ENCODE measurements at places on chromosomes 3 and 15. TPM values are rescaled to one million over a fixed set of nuclear protein-coding genes. Genes with fewer than 3 reads are reported as not detected.

GRCh38 chr3:50090984-50091383, 2.3 kb downstream of the RBM5 start:
- peaks cover 32% of the 10 kb centered on the region for H3K4me1 ChIP-seq
- no peak overlapping the region for H3K4me3 ChIP-seq
- H3K27me3 ChIP-seq, result no peaks in the 10 kb centered on the region
- H3K27ac ChIP-seq, result no peak overlapping the region
- H3K36me3 ChIP-seq, result peaks cover 57% of the 10 kb centered on the region

- H3K27me3 ChIP-seq, result no peaks in the 10 kb centered on the region
- no peak overlapping the region for H3K27ac ChIP-seq
Observed at GRCh38 chr3:164332831-164333802, 745.2 kb downstream of the SI start.

GRCh38 chr3:64658001-64658400, 29.8 kb downstream of the ADAMTS9 start:
- no peaks in the 10 kb centered on the region for H3K27me3 ChIP-seq
- H3K36me3 ChIP-seq, result peaks cover 10% of the 10 kb centered on the region
- DNase-seq, result no peak
- H3K4me1 ChIP-seq, result no peaks in the 10 kb centered on the region
- no peak overlapping the region for H3K4me3 ChIP-seq
- H3K27ac ChIP-seq, result no peak overlapping the region

- no peaks in the 10 kb centered on the region for H3K36me3 ChIP-seq
- DNase-seq, result no peak
- no peak overlapping the region for H3K4me3 ChIP-seq
- H3K4me1 ChIP-seq, result no peaks in the 10 kb centered on the region
Observed at GRCh38 chr3:110390372-110390771, 681.2 kb upstream of the NECTIN3 start.

- DNase-seq, result no peak
- H3K36me3 ChIP-seq, result no peaks in the 10 kb centered on the region
- no peaks in the 10 kb centered on the region for H3K27me3 ChIP-seq
- H3K4me3 ChIP-seq, result no peak overlapping the region
- no peaks in the 10 kb centered on the region for H3K4me1 ChIP-seq
Observed at GRCh38 chr3:10389995-10390394, 69.1 kb upstream of the SEC13 start.

DNA sequence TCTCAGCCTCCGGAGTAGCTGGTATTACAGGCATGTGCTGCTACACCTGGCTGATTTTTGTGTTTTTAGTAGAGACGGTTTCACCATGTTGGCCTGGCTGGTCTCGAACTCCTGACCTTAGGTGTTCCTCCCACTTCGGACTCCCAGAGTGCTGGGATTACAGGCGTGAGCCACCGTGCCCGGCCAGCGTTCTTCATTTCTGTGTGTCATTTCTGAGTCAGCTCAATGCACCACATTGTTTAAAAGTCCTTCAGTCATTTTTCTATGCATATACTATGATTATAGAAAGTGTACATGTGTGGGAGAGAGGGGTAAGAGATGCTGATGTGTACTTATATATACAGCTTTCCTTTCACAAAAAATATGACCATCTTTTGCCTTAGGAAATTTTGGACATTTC, 2.1 kb downstream of the QTRT2 start:
- peak; percentile 37 for DNase-seq
- no peak overlapping the region for H3K27ac ChIP-seq
- no peaks in the 10 kb centered on the region for H3K36me3 ChIP-seq
- peaks cover 12% of the 10 kb centered on the region for H3K4me1 ChIP-seq

DNA sequence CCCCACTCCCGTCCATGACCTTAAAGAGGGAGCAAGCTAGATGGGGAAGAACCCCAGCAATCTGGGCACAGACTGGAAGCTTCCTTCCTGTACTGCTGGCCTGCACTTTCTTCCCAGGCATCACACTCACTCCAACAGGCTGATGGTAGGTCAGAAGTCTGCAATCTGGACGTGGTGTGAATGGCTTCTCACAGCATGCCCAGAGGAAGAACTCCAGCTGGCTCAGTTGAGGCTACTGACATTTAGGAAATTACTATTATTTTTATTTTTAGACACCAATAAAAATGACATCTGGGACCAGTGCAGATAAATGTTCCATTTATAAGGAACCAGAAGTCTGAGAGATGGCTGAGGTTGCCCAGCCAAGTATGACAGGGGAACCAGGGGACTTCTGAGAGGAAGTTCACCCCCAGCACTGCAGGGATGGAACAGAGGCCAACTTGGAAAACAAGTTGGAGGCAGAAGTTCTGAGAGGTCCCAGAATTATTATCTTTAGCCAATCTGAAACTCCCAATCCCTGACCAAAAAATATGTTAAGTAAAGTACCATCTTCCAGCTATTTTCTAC, 163.8 kb upstream of the CTNNB1 start:
- H3K27me3 ChIP-seq, result no peaks in the 10 kb centered on the region
- no peak overlapping the region for H3K27ac ChIP-seq

DNA sequence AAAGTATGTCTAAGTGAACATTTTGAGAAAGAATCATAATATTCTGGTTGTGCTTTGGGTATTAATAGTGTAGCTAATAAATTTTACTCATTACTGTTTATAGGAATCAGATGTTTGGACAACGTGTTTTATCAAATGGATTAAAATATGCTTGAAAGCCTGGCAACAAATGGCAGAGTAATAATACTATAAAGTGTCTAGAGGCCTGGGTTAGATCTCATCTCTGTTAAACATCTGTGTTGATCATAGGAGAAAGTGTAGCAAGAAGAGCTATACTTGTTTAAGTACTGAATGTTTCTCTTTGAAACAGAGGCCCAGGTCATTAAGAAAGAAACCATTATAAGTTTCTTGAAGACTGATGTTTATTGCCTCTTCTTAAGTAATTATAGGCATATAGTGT, 30.5 kb downstream of the VPS8 start:
- no peaks in the 10 kb centered on the region for H3K36me3 ChIP-seq
- H3K27me3 ChIP-seq, result no peaks in the 10 kb centered on the region
- H3K27ac ChIP-seq, result no peak overlapping the region
- H3K4me1 ChIP-seq, result peaks cover 4% of the 10 kb centered on the region

DNA sequence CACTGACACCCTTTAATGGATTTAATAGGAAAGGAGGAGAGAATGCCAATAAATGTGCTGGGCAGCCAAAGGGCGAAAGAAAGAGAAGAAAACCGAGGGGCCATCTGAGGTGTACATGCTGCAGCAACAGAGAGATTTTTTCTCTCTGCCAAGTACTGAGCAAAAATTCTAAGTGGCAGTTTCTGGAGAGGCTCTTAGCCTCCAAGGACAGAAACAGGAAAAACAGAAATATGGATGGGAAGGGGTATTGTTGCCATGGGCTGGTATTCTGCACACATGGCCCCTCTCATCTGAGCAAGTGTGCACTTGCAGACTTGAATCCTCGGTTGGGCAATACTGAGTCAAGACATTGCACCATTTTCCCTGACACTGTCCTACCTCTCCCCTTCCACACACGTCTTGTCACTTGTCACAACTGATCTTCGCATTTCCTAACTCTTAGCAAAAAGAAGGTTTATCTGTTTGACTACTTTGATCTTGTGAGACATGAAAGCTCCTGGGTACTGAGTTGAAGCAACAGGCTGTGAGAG, 73.9 kb downstream of the PRICKLE2 start:
- H3K36me3 ChIP-seq, result no peaks in the 10 kb centered on the region
- peaks cover 4% of the 10 kb centered on the region for H3K4me1 ChIP-seq

DNA sequence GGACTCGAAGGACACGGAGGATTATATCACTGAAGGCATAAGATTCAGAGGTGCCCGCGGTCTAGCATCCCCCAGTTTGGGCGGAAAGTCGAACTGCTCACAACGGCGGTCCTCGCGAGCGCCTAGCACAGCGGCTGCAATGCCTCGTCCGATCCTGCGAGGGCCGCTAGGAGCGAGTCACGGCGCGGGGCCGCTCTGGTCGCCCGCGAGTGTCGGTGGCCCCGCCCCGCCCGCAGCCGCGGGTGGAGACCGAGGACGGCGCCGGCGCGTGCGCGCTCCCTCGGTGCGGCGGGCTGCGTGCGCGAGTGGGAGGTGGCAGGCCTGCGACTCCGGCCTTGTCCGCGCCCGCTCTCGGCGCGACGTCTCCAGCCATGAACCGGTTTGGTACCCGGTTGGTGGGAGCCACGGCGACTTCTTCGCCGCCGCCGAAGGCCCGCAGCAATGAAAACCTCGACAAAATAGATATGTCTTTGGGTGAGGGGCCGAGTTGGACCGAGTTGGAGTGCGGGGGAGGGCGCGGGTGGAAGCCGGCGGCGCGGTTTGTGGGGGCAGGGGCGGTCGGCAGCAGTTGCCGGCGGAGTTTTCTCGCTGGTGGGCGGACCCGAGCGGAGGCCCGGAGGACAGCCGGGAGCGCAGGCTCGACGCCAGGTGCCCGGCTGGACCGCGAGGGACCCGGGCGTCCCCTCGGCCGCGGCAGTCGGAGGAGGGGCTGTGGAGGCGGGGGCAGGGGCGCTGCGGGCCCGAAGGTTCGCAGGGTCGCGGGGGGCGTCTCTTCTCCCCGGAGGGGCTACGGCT, at the start of gene FYTTD1:
FYTTD1 (plus strand) TSS at position 283 of the 795 bp plus-strand sequence; CDS start at position 372, 89 bp downstream.
- peaks cover 23% of the 10 kb centered on the region for H3K4me1 ChIP-seq
- no peaks in the 10 kb centered on the region for H3K36me3 ChIP-seq
- peak; percentile 99 for DNase-seq
- H3K27ac ChIP-seq, result peak within 1 kb of the TSS; percentile 95
- H3K27me3 ChIP-seq, result no peaks in the 10 kb centered on the region

- no peak overlapping the region for H3K4me3 ChIP-seq
- no peaks in the 10 kb centered on the region for H3K36me3 ChIP-seq
- no peaks in the 10 kb centered on the region for H3K4me1 ChIP-seq
- H3K27me3 ChIP-seq, result no peaks in the 10 kb centered on the region
- no peak overlapping the region for H3K27ac ChIP-seq
Observed at GRCh38 chr3:81621277-81621676, 140.2 kb downstream of the GBE1 start.

- H3K4me3 ChIP-seq, result no peak overlapping the region
- no peaks in the 10 kb centered on the region for H3K36me3 ChIP-seq
- no peak for DNase-seq
- no peak overlapping the region for H3K27ac ChIP-seq
Observed at GRCh38 chr15:71804226-71804625, 6.1 kb upstream of the NR2E3 start.

DNA sequence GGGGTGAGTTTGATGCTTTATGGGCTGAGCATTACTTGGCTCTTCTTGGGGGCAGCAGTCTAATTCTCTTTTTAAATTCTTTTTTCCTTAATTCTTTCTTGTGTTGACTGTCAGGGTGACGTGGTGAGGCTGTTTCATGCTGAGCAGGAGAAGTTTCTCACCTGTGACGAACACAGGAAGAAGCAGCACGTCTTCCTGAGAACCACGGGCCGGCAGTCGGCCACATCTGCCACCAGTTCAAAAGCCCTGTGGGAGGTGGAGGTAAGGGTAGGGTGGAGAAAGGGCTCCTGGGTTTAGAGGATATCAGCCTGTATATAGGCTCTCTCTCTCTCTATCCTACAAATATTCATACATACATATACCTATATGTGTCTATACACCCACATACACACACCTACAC, 152.3 kb downstream of the ITPR1 start:
- peaks cover 8% of the 10 kb centered on the region for H3K36me3 ChIP-seq
- no peak overlapping the region for H3K27ac ChIP-seq
- DNase-seq, result no peak
- no peaks in the 10 kb centered on the region for H3K4me1 ChIP-seq
- no peak overlapping the region for H3K4me3 ChIP-seq
- H3K27me3 ChIP-seq, result no peaks in the 10 kb centered on the region

DNA sequence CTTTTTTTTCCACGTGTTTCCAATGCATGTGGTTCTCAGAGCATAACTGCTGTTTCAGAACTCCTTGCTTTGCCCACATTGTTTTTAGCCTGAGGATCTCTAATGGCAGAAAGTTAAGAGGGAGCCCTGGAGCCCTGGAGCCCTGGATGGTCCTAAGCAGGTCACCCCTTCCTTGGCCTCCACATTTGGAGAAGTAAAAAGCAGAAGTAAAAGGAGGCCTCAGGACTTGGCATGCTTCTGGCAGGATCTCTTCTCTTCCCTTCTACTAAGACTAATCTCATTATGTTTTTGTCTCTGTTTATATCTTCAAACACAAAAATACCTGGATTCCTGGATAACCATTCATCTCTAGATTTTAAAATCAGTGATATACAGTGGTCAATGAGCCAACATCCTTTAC, 50.1 kb downstream of the P2RY1 start:
- no peaks in the 10 kb centered on the region for H3K36me3 ChIP-seq
- H3K4me3 ChIP-seq, result no peak overlapping the region
- DNase-seq, result no peak
- no peaks in the 10 kb centered on the region for H3K27me3 ChIP-seq

GRCh38 chr3:5136919-5137429, 14.9 kb downstream of the ARL8B start:
- H3K4me1 ChIP-seq, result peaks cover 62% of the 10 kb centered on the region
- H3K27me3 ChIP-seq, result no peaks in the 10 kb centered on the region
- H3K36me3 ChIP-seq, result no peaks in the 10 kb centered on the region
- no peak overlapping the region for H3K4me3 ChIP-seq
- DNase-seq, result no peak

- no peak overlapping the region for H3K4me3 ChIP-seq
- H3K4me1 ChIP-seq, result peaks cover 44% of the 10 kb centered on the region
- H3K27me3 ChIP-seq, result no peaks in the 10 kb centered on the region
Observed at GRCh38 chr3:128761392-128761791, 35.4 kb downstream of the RAB7A start.

Gene GOLGA8G
- total RNA-seq, result not detected

Gene MRPL46
- total RNA-seq, result 8.7 TPM

Gene POLR2H
- 235 TPM for total RNA-seq

Gene DNAH12
- 4.5 TPM for total RNA-seq

Gene BFSP2
- total RNA-seq, result not detected

Gene FEZF2
- total RNA-seq, result not detected

Gene SCG3
- 0.39 TPM for total RNA-seq
